ENCODE measurements at places on chromosomes 16 and 17.

DNA sequence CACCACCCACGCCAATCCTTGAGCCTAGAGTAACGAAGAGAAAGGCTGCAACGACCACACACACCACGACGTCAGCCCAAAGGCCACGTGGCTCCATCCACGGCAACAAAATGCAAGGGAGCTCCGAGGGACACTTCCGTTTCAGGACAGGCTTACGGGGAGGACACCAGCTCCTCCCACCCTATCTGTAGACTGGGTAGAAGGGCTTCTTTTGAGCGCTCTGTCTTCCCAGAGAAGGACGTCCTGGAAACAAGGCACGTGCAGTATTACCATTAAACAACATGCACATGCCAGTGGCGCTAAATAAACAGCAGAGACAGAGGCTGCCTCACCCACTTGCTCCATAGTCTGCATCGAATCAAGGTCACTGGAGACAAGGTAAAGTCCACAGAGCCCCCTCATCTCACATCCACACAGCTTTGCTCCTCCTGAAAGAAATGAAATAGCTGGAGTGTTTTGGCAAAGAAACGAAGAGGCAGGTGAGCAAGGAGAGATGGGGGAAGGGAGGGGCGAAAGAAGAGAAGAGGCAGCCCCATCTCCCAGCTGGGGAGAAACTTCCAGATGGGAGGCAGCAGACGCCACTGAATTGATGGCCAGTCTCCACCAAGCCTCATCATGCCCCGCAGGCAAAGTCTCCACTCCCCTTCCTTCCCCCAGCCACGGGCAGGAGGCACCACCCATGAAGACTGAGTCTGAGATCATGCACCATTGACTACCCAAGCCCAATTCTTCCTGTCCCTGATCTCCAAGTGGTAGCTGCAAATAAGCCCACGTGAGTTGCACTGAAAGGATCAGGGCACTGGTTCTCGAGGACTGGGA lies 24.0 kb downstream of the ZFHX3 start:
- no peak for DNase-seq

DNA sequence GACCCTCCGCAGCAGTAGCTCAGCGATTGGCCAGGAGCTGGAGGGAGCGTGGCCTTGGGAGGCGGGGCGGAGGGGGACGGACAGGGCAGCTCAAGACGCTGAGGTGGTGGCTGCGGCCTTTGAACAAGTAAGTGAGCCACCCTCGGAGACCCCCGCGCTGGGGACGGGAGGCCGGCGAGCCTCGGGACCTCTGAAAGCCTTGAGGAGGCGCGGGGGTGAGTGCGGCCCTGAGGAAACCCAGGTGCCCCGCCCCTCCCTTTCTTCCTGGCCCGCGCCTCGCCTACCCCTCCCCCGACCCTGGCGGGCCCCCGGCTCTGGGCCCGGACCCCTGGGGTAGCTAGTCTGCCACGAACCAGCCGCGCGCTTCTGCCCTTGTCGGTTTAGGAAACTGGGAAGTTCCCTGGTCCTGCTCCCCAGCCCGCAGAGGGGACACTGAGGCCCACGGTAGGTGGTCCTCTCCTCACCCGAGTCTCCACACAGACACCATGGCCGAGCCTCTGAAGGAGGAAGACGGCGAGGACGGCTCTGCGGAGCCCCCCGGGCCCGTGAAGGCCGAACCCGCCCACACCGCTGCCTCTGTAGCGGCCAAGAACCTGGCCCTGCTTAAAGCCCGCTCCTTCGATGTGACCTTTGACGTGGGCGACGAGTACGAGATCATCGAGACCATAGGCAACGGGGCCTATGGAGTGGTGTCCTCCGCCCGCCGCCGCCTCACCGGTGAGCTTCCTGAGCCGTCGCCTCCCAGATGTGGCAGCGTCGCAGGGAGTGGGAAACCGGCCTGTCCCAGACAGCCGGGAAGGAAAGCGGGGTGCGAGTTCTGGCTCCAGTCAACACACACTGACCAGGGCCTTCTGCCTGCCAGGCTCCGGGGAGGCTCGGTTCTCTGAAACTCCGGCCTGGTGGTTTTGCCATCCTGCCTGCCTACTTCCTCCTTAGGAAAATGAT lies at the start of gene MAPK7:
TSS of gene MAPK7 (plus strand) at position 83 of the 945 bp plus-strand sequence. CDS start at position 486, 403 bp downstream.
- DNase-seq, result no peak

DNA sequence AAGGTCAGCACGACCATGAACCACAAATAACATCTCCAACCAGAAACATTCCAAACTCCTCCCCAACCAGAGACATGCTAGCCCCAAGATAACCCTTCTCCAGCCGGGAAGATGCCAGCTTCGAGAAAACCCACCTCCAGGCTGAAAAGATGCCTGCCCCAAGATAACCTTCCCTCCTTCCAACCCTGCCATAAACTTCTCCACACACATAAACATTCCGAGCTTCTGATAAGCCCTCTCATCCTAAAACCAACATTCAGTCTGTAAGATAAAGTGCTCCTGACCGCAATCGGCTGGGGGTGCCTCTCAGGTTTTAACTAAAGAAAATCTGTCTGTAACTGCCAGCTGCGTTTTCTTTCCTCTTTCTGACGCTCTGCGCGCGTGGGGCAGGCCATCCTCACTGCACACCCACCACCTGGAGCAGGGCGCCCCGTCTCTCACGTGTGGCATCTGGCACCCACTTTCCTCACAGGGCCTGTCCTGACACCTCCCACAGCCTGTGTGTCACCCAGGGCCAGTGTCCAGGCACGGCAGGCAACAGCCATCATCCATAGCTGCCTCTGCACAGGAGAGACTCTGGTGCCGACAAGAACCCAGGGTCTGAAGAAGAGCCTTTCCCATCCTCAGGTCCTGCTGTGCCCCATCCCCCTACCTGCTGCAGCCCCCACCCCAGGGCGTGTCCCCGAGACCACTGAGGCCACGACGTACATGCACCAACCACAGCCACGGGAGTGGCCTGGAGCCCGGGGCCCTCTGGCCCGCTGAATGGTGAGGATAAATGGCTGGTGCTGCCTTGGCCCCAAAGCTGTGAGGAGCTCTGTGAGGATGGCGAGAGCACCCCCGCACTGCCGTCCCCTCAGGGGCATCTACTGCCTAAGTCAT lies 3.7 kb downstream of the TEPSIN start:
- DNase-seq, result no peak

DNA sequence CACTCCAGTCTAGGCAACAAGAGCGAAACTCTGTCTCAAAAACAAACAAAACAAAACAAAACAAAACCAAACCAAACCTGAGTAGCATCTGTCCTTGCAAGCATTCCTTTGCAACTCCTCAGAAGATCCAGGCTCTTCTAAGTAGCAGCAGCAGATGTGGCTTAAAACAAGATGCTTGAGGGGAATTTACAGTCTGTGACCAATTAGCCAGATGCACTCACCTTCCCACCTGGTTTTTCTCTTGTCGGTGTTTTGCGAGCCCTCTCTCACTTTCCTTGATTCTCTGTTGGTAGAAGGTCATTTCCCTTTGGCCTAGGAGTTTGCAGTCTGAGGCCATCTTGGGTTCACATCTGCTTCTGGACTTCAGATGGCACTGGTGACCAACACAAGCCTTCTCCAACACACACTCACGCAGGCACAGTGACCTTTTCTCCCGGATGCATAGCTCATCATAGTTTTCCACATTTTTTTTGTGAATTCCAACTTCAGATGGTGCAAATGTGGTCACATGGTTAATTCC lies 276.8 kb downstream of the STX8 start:
- no peak for DNase-seq

- no peak for DNase-seq
Observed at GRCh38 chr16:46482895-46483294, 138.3 kb downstream of the SHCBP1 start.

GRCh38 chr17:81740395-81740961 lies 28.4 kb downstream of the SLC25A10 start:
- DNase-seq, result no peak

- DNase-seq, result no peak
Observed at GRCh38 chr16:69555437-69555836, 10.3 kb upstream of the NFAT5 start.

DNA sequence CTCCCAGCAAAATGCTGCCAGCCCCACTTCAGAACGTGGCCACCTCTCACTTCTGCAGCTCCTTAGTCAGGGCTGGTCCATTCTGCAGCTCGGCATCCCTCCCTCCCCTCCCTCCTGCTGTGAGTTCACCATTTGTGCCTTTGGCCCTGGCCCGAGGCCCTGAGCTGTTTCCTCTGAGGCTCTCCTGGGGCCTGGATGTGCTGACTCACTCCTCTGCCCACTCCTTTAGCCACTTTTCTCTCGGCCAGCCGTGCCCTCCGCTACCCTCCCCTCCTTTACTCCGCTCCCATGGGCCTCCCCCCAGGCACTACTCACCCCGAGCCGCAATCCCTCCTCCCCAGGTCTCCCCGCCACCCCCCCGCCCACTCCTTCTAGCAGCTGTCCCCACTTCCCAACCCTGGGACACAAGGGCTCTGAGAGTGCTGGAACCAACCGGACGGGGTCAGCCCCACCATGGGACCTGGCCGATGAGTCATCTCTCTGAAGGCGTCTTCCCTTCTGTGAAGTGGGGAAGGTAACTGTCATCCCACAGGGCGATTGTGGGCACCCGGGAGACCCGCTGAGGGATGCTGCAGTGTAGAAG lies 11.5 kb downstream of the KCNG4 start:
- no peak for DNase-seq

DNA sequence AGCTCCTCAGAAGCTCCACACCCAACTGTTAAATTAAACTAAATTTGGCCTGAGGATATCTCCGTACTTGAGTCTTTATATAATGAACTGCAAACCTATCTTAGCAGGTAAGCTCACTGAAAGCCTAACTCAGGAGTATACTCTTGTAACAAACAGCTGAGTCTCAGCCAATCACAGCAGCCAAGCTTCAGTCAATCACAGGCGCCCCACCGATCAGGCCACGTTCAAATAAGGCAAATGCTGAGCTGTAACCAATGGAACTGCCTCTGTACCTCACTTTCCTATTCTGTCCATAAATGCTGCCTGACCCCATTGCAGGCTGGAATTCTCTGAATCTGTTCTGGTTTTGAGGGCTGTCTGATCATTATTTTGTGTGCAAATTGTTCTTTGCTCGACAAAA lies 93.0 kb upstream of the CES5A start:
- DNase-seq, result no peak

DNA sequence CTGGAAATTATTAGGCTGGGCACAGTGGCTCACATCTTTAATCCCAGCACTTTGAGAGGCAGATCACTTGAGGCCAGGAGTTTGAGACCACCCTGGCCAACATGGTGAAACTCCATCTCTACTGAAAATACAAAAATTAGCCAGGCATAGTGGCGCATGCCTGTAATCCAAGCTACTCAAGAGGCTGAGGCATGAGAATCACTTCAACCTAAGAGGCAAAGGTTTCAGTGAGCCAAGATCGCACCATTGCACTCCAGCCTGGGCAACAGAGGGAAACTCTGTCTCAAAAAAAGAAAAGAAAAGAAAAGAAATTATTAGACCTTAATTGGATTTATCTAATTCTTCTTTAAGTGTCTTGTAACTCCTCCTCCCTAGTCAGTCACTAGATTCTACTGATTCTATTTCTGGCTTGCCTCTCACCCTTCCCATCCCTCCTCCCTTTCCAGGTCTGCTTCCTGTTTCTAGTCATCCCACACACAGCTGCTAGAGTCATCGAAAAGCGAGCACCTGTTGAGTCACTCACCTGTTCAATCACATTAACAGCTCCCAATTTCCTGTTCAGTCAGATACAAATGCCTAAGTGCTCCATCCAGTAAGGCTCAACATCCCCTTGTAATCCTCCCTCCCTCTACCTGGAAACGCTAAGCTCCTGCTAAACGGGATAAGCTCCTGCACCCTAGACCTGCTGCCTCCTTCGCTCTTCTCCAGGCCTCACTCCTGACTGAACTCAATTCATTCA lies 34.6 kb downstream of the ERN1 start:
- no peak for DNase-seq

- DNase-seq, result no peak
Observed at GRCh38 chr16:64287655-64288528, 834.0 kb downstream of the CDH11 start.

DNA sequence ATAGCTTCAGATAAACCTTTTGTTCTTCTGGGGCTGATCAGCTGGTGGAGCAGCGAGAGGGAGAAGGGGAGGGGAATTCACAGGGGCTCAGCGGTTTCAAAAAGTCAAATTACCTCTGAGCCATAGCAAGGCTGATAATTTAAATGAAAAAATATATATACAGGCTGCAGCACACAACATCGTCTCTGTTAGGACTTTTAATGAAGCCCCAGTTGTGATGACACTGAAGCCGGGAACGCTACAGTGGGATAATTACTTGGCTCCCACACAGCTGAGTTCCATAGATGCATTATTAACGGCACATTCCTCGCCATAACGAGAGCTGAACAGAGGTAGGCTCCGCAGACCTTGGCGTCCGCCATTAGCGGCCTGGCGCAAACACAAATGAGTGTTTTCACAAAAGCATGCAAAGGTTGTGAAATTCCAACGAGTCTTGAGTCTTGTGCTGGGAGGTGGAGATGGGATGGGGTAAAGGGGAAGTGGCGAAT lies 216.0 kb downstream of the C16orf78 start:
- no peak for DNase-seq

DNA sequence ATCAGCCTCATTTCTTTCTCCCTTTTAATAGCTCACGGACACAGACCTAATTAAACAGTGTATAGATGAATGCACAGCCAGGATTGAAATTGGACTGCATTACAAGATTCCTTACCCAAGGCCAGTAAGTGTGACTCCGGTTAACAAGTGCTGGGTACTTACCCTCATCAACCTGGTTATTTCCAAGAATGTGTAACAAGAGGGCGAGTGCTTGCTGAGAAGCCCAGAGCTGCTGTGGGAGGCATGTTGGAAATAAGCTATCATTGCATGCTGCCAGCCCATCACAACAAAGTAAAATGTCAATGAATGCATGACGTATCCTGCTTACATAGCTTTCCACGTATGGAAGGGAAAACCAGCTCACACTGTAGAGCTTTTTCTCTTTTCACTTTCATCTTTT lies 19.5 kb downstream of the LYRM1 start:
- DNase-seq, result no peak

DNA sequence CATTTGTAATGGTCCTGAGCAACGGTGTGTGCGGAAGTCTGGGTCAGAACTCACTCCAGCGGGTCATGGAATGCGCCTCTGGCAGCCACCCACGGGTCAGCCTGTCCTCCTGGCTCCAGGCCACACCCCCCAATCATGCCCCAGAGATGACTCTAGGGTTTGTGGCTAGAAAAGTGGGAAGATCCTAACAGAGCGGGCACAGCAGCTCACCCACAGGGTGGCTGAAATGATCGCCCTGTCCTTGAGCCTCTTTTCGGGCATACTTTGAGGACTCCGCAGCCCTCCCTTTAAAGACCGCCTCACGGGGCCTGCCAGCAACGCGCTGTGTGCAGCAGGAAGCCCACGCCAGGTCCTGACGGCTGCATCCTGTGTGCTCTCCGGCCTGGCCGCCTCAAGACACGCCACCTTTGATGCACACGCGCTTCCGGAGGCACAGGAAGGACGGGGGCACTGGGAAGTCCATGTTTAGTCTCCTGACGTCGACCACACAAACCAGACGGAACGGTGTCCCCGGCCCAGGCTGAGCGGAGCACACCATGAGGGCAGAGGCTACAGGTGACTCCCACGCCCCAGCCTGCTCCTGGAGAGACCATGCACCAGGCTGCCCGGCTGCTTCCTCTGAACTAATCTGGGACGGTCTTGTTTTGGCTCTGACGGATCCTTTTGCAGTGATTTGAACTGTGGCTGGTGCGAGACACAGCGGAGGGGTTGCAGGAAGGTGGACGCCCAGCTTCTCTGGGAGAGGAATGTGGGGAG lies 92.9 kb downstream of the TBC1D16 start:
- no peak for DNase-seq

GRCh38 chr17:33522623-33523022 lies 229.5 kb upstream of the ASIC2 start:
- no peak for DNase-seq

Data from activated gamma-delta T cell treated with Interleukin-2 at 50 U/mL for 16 hours (primary cell).